ENCODE measurements at places on chromosomes 5 and 9. TPM values are rescaled to one million over a fixed set of nuclear protein-coding genes. Genes with fewer than 3 reads are reported as not detected.

The JMY gene
- 5.5 TPM for total RNA-seq

The MPDZ gene
- 62.6 TPM for total RNA-seq

The PCDHGA6 gene
- 0.68 TPM for total RNA-seq

GRCh38 chr5:35306716-35307365, 76.6 kb upstream of the PRLR start:
- DNase-seq: no peak

- DNase-seq: no peak
These were observed 54.2 kb upstream of the IRX4 start for GRCh38 chr5:1936901-1937300.

Data from left lobe of liver (tissue), 2 donors.